ENCODE measurements at places on chromosomes 12 and 14. TPM values are rescaled to one million over a fixed set of nuclear protein-coding genes. Genes with fewer than 3 reads are reported as not detected.
A peak's percentile ranks its signal among the peaks of the same experiment; 100 is the strongest.

AICDA gene
- total RNA-seq = not detected

OTX2 gene
- not detected for total RNA-seq

CFAP251 gene
- 2.2 TPM for total RNA-seq

KLHL33 gene
- 0.20 TPM for total RNA-seq

GPR137C gene
- total RNA-seq = 0.23 TPM

DNA sequence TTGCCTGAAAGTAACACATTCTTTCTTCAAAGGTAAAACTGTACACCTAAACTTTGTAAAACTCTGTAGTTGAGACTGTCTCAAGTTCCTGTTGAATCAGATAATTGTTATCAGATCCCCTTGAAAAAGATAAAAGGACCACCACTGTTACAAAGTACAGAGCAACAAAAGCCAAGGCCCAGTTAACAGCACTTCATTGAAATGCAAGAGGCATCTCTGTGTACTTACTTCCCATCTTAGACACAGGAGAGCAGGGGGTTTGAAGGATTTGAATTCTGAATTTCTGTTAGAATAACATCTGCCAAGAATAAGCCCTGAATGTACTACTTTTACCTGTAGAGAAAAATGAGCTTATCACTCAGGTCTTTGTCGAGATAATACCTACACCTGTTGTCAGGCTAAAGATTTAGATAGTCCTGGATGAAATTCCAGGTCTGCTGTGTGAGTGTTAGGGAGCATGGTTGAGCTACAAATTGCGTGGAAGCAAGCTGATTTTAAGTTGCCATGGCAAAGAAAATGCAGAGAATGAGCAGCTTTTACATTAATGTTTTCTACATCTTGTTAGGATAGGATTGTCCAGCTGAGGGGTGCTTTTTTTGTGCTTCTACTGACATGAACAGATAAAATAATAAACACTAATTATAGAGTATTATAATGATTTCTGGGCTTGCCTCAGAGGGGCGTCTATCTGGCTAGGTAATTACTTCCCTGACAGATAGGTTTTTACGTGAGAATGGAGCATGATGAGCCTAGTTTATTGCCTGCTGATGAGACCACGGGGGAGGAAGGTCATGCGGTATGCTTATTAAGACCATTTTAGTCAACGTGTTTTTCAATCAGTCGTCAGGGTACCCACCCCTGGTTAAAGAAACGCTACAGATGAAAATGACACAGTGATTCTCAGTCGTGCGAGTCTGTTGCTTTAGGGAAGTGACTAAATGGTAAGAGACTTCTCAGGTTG is 309.2 kb downstream of the PAWR start:
- no peak for DNase-seq

DNA sequence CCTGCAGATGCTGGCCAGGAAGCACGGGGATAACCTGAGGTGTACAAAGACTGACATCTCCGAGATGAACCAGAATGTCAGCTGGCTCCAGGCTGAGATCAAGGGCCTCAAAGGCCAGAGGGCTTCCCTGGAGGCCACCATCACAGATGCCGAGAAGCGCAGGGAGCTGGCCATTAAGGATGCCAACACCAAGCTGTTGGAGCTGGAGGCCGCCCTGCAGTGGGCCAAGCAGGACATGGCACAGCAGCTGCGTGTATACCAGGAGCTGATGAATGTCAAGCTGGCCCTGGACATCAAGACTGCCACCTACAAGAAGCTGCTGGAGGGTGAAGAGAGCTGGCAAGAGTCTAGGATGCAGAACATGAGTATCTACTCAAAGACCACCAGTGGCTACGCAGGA is 380.0 kb upstream of the USP15 start:
- no peak for DNase-seq

GRCh38 chr14:100691395-100692056 is 35.2 kb upstream of the DLK1 start:
- DNase-seq = no peak

SLC5A8 gene
- total RNA-seq = not detected

GRCh38 chr12:104909761-104910160 is 48.3 kb downstream of the SLC41A2 start:
- DNase-seq = no peak

TMEM52B gene
- not detected for total RNA-seq

DNA sequence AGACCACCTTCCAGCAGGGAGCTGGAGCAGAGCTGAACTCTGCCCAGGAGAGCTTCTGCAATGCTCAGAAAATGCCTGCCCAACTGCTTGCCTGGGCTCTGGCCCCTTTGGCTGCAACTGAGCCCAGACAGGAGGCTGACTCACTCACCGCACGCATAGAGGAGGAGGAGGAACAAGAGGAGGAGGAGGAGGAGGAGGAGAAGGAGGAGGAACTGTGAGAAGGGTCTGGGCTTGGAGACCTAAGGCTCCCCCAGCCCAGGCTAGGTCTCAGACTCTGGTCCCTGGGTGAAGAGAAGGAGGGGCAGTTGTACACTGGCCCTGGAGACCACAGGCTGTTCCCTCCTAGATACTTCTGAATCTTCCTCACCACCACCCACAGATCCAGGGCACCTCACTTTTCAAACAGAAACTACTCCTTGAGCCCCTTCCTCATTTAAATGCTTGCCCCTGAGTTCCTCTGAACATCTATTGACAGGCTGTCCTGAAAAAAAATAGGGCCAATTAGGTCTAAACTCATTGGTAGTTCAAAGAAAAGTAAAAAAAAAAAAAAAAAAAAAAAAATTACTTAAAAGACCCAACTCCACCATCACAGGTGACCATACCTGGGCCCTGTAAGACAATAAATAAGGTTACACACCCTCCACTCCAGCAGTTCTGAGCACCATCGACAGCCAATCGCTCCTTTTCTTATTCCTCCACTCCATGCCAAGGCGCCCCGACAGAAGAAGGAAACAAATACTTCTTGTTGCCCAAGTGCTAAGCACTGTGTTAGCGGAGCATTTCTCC is 674 bp downstream of the VDR start:
- DNase-seq = no peak

GRCh38 chr12:71536939-71537622 is 97.5 kb downstream of the LGR5 start:
- no peak for DNase-seq

MYO1H gene
- total RNA-seq = not detected

GRCh38 chr12:54136844-54137580 is 51.8 kb downstream of the SMUG1 start:
- no peak for DNase-seq

DNA sequence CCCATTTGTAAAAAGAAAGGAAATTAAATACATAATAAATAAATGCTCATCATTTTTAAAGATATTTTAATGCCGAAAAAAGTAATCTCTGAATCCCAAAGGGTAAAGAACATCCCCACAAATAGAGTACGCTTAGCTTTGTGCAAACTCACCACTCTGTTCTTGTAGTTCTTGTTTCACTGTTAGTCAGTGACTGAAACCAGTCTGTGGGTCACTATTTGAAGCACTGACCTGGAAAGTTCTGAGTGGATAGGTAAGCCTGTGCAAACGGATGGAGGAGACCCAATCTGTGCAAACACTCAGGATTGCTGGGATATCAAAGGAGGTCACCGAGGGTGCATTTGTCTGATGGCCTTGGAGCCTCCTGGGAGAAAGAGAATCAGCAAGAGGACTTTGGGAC is 68.1 kb upstream of the TSPAN11 start:
- DNase-seq = no peak

OVCH1 gene
- not detected for total RNA-seq

DNA sequence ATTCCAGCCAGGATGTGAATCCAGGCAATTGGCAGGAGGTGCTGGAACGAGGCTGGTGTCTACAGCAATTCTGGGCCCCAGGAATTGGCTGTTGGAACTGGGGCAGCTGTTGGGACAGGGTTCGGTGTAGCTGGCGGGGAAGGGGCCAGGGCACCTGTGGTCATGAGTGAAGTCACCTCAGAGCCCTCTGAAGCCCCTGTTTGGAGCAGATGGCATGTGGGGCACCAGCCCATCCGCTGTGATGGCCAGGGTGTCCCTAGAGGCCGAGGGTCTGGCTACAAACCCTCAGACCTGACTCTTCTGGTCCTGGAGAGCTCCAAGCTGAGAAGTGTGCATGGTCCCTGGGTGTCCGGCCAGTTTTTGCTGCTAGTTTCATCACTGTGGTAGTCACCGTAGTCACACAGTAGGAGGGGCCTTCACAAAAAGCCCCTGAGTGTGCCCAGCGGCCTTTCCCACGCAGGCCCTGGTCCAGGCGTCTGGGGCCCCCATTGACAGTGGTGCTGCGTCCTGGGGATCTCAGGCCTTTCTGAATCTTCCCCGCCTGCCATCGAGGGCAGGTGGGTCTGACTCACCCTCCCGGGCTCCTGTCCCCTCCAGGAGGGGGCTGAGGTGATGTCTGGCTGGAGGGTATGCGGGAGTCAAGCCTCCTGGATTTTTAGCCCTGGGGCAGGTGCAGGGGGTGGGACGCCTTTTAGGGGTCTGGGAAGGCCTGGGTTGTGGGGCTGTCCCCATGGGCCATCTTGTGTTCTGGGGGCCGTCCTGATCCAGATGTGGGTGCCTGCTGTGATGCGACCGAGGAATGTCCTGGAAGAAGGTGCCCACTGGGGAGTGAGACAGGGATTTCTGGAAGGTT is 368.0 kb downstream of the TMEM121 start:
- peak; percentile 30 for DNase-seq

GRCh38 chr14:89728964-89729363 is 225.6 kb downstream of the EFCAB11 start:
- no peak for DNase-seq

CD69 gene
- 0.53 TPM for total RNA-seq

- no peak for DNase-seq
These were observed 4.5 kb downstream of the USP15 start for GRCh38 chr12:62264706-62265105.
